ENCODE measurements at places on chromosomes 1 and 21.

- no peak for DNase-seq
These were observed 60.3 kb upstream of the ZNF648 start for GRCh38 chr1:182121787-182122186.

- no peak for DNase-seq
These were observed 96.3 kb upstream of the SLC2A1 start for GRCh38 chr1:43054961-43055360.

DNA sequence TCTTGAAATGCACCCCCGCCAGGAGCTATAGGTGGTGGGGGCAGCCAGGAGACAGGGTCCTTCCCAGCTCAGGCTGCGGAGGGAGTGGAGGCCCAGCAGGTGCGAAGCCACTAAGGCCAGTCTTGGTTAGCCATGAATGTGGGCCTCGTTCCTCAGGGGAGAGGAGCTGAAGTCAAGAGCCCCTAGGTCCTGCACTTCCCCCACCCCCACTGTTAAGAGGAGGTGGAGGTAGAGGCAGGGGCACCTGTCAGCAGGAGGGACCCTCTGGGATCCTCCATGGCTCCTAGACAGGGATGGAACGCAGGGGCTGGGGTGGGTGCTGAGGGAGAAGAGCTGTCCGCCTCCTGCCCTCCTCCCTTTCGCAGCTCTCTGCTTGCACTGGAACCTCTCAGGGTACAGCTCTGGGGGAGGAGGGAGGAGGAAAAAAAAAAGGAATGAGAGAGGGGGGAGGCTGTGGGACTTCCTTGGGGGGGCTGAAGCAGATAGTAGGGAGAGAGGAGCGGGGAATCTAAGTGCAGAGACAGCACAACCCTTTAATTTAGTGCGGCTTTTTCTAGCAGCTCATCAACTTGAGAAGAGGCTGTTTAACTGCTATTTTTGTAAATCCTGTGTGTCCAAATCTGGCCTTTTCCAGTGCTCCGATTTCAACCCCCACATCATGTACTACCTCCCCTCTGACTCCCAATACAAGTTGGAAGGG is 37.0 kb downstream of the MATN1 start:
- DNase-seq = no peak

GRCh38 chr21:41865002-41865777 is 14.0 kb downstream of the PRDM15 start:
- DNase-seq = no peak

DNA sequence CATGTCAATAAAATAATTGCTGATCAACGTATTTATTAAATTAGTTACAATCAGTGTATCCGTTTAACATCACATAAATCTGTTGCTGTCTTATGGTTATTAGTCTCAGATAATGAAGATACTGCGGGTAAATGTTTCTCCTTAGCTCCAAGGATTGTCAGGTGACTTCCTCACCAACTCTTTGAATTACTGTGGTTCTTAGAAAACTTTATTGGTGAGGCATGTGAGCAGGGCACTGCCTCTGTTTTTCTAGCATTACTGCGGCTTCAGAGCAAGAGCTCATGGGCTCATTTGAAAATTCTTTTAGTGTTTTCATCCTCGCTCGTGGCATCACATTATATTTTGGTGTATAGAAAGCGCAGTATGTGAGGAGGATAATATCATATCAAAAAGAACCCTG is 555.9 kb downstream of the LMO4 start:
- no peak for DNase-seq

DNA sequence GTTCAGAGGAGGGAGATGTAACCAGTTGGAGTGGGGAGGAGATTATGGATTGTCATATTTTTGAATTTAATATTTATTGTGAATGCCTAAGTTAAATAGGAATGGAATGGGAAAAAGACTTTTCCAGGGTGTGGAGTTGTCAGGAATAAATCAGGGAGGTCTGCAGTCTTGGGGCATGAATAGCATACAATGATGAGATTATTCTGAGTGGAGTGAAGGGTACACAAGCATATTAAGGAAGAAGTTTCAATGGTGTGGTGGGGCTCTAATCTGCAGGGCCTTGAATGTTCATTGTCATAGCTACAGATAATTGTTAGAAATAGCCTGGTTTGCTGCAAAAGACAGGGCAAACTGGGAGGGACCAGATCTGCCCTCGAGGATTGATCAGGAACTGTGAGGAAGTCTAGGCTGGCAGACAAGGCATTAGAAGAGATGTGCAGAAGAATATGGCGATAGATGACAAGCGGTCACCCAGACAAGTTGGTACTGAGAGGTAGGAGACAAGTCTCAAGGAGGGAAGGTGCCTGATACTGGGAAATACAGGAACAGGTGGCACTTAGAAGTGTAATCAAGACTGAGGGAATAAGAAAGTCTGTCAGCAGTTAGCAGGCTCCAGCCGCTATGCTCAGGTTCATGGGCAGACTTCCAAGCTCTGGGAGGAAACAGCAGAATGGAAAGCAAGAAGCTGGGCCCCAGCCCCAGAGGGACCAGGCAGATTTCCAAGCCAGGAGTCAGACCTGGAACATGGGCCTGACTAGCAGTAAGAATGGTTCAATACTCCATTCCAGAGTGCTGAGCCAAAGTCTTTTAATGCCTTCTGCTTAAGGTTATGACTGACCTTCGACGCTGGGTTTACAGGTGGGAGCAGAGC is 20.9 kb upstream of the RGL1 start:
- DNase-seq = no peak

- DNase-seq = no peak
These were observed 4.7 kb downstream of the LGR6 start for GRCh38 chr1:202198366-202198724.

GRCh38 chr1:201488830-201489589 is 17.9 kb downstream of the CSRP1 start:
- no peak for DNase-seq

DNA sequence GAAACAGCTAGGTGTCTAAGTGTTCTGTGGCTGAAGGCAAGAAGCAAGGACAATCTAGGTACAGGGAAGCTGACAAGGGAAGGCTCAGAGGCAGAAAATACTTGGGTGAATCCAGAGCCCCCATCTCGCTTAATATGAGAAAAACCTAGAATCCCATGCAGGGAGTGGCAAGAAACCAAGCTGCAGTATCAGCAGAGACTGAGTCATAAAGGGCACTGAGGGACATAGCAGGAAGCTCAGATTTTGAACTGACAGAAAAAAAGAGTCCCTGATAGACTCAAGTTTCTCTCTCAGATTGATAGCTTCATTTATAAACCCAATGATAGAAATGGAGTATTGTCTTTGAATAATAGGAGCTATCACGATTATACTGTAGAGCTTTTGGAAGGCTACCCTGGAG is 77.3 kb upstream of the KCNJ15 start:
- DNase-seq = no peak

DNA sequence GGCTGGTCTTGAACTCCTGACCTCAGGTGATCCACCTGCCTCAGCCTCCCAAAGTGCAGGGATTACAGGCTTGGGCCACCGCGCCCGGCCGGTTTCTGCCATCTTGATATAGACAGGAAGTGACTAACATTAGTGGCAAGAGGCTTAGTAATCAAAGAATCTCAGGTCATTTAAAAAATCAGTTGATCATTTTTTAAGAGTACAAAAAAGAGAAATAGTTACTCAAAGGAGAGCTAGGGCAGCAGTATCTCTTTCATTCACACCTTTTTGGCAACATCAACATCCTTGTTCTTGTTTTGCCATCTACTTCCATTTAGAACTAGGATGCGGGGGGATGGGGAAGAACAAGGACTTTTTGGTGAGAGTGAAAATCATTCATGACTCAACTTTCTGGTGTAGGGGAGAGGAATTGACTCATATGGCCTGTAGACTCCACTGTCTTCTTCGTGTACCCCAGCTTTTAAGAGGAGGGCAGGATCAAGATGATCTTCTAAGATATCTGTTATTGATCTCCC is 8.8 kb downstream of the FCRLB start:
- DNase-seq = peak; percentile 59

DNA sequence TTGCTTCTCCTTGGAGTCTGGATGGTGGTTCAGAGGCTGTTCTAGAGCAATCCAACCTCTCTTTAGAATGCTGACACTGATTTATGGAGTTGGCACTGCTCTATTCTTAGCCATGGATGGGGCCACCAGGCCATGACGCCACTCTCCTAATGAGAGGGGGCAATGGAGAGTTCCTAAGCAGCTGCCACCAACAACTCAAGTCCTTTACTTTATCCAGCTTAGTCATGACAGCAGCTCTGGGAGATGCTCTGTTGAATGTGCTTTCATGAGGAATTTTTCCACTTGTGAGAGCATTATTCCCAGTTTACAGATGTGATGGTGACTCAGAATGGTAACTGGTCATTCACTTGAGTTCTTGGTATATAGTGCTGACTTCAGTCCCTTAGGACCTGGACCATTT is 366.3 kb downstream of the HHAT start:
- no peak for DNase-seq

DNA sequence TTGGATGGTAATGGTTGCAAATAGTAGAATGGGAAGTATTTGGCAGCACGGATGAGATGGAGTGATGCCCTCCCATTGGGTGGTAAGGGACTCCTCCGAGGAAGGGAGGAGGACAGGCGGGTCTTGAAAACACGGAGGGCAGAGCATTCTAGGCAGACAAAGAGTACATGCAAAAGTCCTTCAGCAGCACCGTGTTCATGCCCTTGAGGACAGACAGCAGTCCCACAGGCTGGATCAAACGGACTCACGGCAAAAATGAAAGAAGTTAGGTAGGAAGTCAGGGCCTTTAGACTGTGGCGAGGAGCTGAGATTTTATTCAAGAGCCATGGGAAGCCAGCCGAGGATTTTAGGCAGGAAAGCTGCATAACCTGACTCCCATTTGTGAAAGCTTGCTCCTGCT is 253.9 kb downstream of the RHOU start:
- no peak for DNase-seq

DNA sequence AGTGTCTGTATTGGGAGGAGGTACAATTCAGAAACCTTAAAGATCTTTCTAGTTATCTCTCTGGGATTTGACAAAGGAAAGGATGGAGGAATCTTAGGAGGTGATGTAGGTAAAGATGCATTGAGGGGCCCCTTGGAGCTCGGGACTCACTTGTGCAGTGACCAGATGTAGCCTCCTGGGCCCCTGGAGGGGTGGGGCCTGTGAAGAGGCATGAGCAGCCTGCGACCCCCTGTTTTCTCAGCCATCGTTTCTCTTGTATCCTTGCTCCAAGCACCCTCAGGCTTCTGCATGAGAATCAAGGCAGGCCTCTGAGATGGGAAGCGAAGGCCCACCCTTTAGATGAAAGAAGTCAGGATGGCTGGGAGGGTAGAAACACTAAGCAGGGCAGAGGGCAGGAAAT is 39.6 kb downstream of the LGR6 start:
- DNase-seq = no peak

- DNase-seq = no peak
These were observed 14.7 kb upstream of the IL24 start for GRCh38 chr1:206882555-206882954.

DNA sequence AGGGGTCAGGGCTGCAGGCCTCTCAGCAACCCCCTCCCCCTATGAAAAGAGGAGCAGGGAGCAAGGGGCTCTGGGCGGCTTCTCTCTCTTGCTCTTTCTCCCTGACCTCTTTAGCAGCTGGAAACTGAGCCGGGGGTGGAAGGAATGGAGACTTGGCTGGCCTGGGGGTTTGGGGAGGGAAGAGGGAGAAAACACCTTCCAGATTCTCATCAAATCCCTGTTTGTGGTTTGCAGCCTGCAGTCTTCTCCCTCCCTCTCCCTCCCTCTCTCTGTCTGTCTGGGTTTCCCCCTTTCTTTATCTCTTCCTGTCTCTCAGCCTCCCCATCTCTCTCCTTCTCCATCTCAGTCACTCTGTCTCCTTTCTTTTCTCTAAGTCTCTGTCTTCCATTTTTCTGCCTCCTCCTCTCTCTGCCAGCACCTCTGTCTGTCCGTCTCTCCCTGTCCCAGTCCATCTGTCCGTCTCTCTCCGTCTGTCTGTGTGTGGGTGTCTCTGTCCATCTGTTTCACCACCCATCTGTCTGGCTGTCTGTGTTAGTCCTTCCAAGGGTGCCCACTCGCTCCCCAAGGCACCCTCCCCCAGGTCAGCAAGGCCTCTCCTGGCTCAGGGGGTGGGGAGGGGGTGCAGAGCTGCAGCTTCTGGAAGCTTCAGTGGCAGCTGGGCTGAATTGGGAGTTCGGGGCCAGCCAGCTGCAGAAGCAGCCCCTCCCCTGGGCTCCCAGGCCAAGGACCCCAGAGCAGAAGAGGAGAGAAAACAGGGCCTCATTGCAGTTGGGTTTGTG is 6.2 kb downstream of the AHDC1 start:
- DNase-seq = no peak

All from CD4-positive, alpha-beta T cell treated with Interleukin-15 for 4 hours (primary cell).